Tibial artery (tissue), 4 donors: ENCODE measurements at places on chromosomes 11 and 22.

- H3K36me3 ChIP-seq = no peaks in the 10 kb centered on the region
- DNase-seq = peak; percentile 45
- no peak overlapping the region for H3K27ac ChIP-seq
- H3K4me1 ChIP-seq = no peaks in the 10 kb centered on the region
Measured at GRCh38 chr11:69249311-69250185, 44.4 kb upstream of the MYEOV start.

- no peaks in the 10 kb centered on the region for H3K36me3 ChIP-seq
- no peaks in the 10 kb centered on the region for H3K4me1 ChIP-seq
- no peak overlapping the region for H3K4me3 ChIP-seq
Measured at GRCh38 chr11:10483174-10483573, 28.1 kb downstream of the AMPD3 start.

DNA sequence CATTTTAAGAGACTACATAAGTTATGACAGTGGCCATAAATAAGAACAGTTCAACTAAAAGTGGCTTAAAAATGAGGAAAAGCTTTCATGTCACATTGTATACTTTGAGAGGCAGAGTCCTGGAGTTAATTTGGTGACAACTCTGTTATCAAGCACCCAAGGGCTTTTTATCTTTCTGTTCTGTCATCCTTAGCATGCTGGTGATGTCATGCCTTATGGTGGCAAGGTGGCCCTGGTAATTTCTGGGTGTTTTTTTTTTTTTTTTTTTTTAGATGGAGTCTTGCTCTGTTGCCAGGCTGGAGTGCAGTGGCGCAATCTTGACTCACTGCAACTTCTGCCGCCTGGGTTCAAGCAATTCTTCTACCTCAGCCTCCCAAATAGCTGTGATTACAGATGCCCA is 158.8 kb downstream of the AASDHPPT start:
- H3K27me3 ChIP-seq = no peaks in the 10 kb centered on the region
- H3K36me3 ChIP-seq = no peaks in the 10 kb centered on the region
- no peak overlapping the region for H3K27ac ChIP-seq
- DNase-seq = no peak

DNA sequence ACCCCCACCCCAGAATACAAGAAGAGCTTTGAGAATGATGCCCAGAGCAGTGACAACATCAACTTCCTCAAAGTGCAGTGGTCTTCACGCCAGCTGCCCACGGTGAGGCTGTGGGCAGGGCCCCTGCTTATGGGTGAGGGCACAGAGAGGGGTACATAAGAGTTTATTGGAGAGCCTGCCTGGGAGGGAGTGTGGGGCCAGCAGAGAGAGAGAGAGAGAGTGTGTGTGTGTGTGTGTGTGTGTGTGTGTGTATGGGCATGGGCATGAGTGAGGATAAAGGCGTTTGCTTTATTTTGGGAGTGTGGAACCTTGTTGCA is 9.5 kb downstream of the PHOX2A start:
- no peak for DNase-seq
- no peak overlapping the region for H3K4me3 ChIP-seq
- no peak overlapping the region for H3K27ac ChIP-seq

- H3K27me3 ChIP-seq = no peaks in the 10 kb centered on the region
- no peaks in the 10 kb centered on the region for H3K4me1 ChIP-seq
- H3K36me3 ChIP-seq = no peaks in the 10 kb centered on the region
- no peak overlapping the region for H3K4me3 ChIP-seq
- H3K27ac ChIP-seq = no peak overlapping the region
Measured at GRCh38 chr11:128187377-128187776, 400.0 kb downstream of the ETS1 start.

GRCh38 chr11:18608376-18608775 is 8.8 kb downstream of the MISFA start:
- no peak overlapping the region for H3K27ac ChIP-seq
- peaks cover 62% of the 10 kb centered on the region for H3K36me3 ChIP-seq
- no peaks in the 10 kb centered on the region for H3K4me1 ChIP-seq
- DNase-seq = no peak
- no peaks in the 10 kb centered on the region for H3K27me3 ChIP-seq

DNA sequence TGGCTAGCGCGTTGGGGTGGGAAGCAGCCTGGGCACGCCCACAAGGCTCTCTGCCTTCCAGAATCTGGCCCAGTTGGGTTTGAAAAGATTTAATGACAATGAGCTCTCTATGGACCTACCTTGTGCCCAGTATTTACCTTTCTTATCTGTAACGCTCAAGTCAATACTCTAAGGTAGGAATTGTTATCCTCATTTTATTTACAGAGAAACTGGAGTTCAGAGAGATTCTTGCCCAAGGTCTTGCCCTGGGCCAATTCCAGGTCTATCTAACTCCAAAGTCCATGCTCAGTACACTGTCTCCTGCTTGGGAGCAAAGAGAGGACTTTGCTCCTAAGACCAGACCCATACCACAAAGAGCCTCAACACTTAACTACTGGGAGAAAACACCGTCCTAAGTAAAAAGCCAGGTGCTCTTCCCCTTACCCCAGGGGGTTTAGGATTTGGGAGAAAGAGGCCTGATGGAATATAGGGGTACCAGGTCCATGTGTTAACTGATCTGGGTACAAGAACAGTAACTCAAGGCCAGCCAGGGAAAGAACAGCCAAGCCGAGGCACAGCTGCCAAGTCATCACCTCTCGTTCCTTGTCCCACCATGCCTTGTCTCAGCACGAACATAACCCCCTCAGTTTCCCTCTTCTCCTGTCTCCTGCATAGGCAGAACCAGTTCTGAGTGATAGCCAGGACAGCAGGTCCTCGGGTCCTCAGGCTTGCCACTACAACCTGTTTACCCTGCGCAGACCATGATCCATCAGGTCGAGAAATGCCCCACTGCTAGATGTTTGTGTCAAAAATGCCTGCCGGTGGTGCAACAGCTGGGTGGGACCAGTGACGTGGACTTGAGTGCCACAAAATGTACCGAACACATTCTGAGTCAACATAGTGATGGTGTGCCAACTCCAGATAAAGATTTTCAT is 14.6 kb downstream of the APOA4 start:
- H3K27ac ChIP-seq = no peak overlapping the region
- no peak overlapping the region for H3K4me3 ChIP-seq
- H3K36me3 ChIP-seq = no peaks in the 10 kb centered on the region
- H3K4me1 ChIP-seq = no peaks in the 10 kb centered on the region
- H3K27me3 ChIP-seq = no peaks in the 10 kb centered on the region

DNA sequence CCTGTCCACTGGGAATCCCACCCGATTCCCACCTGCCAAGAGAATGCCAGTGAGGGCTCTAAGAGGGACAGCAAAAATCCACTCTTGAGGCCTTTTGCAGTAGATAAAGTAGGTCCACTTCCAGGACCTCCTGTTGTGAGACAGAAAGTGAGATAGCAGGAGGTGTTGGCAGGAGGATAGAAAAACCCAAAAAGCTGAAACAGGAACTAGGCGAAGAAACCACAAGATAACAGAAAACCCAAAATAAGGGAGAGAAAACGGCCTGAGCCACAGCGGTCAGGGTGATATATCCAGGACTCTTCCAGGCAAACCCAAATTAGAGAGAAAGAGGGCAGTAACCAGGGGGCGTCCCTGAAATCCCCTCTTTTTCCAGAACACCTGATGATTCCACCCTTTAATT is 79.7 kb upstream of the LINC01488 start:
- peaks cover 11% of the 10 kb centered on the region for H3K4me1 ChIP-seq
- no peak overlapping the region for H3K4me3 ChIP-seq
- no peak for DNase-seq
- H3K27ac ChIP-seq = no peak overlapping the region
- no peaks in the 10 kb centered on the region for H3K27me3 ChIP-seq

GRCh38 chr11:119018074-119018938 is at the start of the genes RPS25 and TRAPPC4:
Gene RPS25 (minus strand): TSS chr11:119018343. CDS start chr11:119018284, 59 bp downstream.
Gene TRAPPC4 (plus strand): TSS chr11:119018766. CDS start chr11:119018796, 30 bp downstream.
- peak within 1 kb of the TSS; percentile 95 for H3K27ac ChIP-seq
- peaks cover 59% of the 10 kb centered on the region for H3K36me3 ChIP-seq
- peak within 1 kb of the TSS; percentile 88 for H3K4me3 ChIP-seq
- no peaks in the 10 kb centered on the region for H3K27me3 ChIP-seq
- H3K4me1 ChIP-seq = peaks cover 46% of the 10 kb centered on the region
- peak; percentile 98 for DNase-seq

GRCh38 chr22:43995798-43996169 is 28.3 kb upstream of the PARVB start:
- H3K36me3 ChIP-seq = peaks cover 89% of the 10 kb centered on the region
- no peak overlapping the region for H3K27ac ChIP-seq
- no peak overlapping the region for H3K4me3 ChIP-seq
